Activated B cell treated with CpG ODN at 0.5 μM for 24 hours (primary cell): ENCODE measurements at places on chromosomes 6 and 20.

DNA sequence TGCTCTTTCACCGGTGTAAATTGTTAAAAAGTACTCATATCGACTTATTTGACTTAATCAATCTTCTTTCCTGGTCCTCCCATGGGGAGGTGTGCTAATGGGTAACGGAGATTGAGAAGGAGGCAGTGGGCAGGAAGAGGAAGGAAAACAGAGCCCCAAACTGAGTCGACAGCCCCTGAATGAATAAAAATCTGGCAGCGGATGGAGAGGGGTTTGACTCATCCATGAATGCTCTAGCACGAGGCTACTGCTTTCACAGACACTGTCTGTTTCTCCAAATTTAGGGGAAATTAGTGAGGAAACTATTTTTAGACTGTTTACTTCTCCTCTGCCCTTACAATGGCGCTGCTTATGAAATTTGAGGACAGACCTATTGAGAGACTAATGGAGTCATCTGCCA is 142.2 kb upstream of the ATXN1 start:
- no peak for DNase-seq

DNA sequence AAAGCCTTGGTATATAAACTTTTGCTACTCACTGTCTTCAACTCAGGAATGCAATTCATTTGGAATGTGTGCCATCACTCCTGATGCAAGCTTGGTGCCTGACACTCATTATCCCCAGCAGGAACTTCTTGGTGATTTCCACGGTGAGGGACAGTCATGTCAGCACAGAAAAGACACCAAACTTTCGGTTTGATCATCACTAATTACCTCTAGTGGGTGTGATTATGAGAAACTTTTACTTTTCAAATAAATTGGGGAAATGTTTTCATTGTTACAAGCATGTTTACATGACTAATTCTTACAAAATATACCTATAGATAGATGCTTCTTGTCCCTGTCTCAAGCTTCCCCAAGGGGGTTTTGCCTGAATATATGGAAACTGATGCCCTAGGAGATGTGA is 40.9 kb downstream of the RPP40 start:
- DNase-seq = no peak

GRCh38 chr20:59086923-59087322 is 44.3 kb upstream of the PRELID3B start:
- DNase-seq = no peak

DNA sequence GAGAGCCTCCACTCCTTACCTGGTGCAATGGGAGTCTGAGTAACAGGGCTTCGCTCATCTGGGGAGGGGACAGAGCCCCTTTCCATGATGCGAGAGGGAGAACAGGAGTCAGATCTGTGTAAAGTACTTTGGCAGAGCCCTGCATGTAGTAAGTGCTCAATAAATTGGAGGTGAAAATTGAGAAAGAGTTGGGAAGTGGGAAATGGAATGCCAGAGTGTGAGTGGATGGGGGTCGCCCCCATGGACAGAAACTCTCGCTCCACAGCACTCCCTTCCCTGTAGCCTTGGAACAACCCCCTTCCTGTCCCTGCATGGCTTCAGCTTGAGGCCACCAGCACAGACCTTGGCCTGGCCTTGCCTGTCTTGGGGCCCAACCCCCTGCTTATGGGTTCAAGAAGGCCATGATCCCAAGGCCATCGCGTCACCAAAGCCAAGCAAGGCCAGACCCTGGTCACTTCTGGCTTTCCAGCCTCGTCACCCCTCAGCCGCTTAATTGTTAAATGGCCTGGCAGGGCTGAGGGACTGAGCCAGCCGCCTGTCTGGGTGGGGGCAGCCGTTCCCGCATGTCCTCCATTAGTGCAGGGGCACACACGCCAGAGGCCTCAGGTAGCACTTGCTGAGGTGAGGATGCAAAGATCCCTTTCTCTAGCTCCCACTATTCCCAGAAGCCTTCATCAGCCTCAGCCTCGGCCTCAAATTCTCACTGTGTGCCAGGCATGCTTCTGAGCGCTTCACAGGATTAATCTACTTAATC is 93.7 kb upstream of the PTPN1 start:
- DNase-seq = no peak

GRCh38 chr6:168533414-168533813 is 92.4 kb downstream of the SMOC2 start:
- no peak for DNase-seq
